ENCODE measurements at places on chromosomes 11 and 22.

- DNase-seq: no peak
Observed at GRCh38 chr22:32204856-32205722, at the start of gene RFPL2. Gene RFPL2 (minus strand): TSS chr22:32205073. CDS start chr22:32202451, 2,622 bp downstream.

DNA sequence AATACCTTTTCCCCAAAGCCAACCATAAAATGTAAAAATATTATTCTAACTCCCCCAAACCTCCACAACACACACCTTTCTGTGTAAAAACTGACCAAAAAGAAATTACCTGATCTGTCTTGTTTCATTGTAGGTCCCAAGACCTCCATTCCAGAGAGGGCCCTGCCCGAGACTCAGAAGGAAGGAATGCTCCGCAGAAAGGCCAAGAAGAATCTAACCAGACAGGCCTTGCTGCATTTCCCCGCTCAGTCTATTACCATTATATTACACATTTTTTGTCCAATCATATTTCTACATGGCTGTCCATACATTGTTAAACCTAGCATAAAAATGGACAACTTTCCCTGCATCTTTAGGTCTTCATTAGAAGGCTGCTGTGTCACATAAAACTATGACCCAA, 237.5 kb upstream of the UBASH3B start:
- no peak for DNase-seq

DNA sequence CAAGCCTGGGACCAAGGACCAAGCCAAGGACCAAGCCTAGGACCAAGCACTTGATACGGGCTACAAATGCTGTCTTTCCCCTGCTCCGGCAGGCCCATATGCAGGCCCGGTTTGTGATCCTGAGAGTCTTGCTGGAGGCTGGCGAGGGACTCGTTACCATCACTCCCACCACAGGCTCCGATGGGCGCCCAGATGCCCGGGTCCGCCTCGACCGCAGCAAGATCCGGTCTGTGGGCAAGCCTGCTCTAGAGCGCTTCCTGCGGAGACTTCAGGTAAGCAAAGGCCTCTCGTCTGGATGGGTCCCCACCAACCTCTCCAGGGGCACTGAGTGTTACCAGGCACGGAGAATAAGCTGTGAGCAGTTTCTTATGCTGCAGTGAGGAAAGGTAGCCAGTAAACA, 13.2 kb upstream of the BBS1 start:
- no peak for DNase-seq

- DNase-seq: no peak
Observed at GRCh38 chr11:44797886-44798606, 71.3 kb downstream of the TSPAN18 start.

- no peak for DNase-seq
Observed at GRCh38 chr11:26947904-26948639, 45.8 kb upstream of the FIBIN start.
